Amygdala (tissue), 56 donors: ENCODE measurements at places on chromosomes 6 and 20.

DNA sequence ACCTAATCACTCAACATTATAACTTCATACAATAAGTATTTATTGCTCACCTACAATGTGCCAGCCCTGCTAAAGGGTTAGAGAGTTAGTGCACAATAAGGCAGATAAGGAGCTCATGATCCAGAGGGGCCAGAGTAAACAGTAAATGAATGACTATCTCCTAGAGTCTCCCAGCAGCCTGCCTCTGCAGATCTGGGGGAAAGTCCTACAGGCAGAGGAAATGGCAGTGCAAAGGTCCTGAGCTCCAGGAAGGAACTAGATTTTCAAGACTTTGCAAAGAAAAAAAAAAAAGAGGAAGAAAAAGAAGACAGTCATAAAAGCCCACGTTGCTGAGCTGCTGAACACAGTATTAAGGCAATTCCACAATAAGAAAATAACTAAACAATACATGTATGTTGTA is 160.1 kb downstream of the SIM1 start:
- DNase-seq = no peak

DNA sequence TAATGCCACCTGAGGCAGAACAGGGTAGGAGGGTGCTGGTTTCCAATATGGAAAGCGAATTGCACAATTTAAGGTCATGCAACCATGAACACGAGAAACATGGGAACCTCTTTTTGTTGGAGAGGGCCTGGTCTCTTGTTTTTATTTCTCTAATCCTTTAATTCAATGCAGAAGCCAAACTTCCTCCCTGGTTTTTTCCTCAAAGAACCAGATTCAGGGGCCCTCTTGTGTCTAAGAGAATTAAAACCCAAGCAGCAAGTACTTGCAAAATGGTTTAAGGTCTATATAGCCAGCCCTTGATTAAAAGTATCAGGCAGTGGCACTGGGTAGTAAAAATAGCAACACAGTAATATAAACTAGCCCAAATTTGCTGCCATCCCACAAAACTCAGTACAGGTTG is 19.5 kb downstream of the GSTA4 start:
- no peak for DNase-seq

DNA sequence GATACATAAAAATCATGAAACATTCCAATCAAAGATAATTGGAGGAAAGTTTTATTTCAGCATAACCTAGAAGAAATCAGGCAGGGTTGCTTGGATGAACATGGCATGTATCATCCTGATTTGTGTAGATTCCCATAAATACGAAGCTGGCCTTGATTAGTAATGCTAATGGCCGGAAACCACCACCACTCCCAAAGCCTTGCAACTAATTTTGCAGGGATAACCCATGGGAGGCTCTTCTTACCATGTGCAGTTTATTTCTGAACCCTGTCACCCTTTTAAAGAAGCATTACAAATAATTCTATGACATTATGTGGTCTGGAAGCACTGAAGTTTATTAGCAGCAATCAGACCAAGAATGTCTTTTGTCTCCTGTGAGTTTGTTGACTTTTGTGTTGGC is 80.8 kb downstream of the AIG1 start:
- no peak for DNase-seq

DNA sequence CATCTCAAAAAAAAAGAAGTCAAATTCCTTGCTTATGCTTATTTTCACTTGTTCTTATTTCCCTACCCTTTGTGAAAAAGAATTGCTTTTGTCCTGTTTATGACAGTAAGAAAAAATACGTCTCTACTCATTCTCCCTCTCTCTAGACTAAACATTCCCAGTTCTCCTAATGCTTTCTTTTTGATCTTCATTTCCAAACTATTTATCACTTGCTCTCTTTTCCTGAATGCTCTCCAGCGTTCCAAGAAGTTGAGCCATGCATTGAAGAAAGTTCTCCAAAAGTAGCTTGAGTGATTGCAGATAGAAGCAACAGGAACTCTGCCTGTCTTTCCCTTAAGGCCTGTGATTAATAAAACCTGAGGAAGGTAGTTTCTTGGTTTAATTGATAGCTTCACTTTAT is 53.1 kb upstream of the TMEM170B start:
- no peak for DNase-seq

DNA sequence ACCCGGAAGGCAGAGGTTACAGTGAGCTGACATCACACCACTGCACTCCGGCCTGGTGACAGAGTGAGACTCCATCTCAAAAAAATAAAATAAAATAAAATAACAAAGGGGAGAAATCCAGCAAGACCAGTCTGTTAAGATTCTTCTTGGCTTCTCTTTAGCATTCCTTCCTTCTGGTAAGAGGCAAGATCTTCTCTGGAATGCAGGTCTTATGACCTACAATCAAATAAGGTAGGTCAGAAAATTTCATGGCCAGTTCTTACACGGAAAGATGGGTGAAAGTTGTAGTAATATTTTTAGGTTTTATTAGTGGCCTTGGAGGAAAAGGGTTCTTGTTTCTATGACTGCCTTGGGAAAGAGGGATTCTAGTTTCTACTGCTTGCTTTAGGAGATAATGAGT is 180.9 kb downstream of the FUT9 start:
- DNase-seq = no peak

DNA sequence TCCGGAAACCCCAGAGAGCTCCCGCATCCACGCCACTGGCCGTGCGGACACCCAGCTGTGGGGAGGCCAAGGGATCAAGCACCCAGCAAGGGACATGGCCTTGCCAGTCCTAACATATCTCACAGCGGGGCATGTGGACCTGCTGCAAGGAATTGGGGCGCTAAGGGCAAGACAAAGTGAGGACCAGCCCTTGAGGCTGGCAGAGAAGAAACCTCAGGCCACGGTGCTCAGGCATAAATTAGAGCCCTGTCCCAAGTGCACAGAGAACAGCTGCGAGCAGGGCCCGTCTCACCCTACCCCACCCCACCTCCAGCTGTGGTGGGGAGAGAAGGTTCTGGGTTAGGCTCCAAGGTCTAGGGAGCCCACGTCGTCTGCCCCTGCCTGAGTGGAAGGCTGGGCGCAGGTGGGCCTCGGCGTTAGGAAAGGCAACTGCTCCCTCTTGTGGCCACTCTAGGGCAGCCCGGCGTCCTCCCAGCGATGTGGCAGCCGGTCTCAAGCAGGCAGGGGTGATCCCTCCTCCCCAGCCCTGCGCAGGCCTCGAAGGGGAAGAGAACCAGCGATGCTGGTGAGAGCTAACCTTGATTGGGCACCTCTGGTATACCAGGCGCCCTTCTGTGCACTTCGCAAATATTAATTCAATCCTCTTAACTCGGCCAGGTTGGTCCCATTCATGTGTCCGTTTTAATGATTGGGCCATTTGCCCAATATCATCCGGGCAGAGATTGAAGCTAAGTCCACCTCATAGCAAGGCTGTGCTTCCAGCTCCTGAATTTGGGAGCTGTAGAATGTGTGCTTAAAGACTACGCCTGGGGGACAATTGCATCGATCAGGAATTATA is 235.8 kb downstream of the NFATC2 start:
- peak; percentile 54 for DNase-seq

DNA sequence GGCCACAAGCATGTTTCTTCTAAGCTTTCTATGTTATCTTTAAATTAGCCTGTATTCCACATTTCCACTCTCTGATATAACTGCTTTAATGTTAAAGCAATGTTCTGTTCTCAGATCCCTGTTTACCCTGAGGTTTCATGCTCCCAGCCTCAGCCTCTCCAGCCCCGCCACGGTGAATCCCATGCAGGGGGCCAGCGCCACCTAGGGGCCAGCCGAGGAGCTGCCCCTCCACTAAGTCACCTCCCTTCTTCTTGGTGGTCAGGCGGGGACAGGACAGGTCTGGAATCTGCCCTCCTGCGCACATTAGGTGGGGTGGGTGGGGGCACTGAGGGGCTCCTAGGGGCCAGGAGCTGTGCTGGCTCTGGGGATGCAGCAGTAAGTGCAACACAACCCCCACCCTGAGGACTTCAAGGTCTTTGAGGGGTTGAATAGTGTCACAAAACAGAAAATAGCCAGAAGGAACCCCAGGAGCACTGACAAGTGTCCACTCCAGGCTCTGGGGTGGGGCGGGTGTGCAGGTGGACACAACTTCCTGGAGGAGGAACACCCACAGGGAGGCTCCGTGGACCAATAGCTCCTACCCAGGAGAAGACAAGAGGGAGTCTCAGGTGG is 61.6 kb downstream of the RAB44 start:
- DNase-seq = peak; percentile 33

DNA sequence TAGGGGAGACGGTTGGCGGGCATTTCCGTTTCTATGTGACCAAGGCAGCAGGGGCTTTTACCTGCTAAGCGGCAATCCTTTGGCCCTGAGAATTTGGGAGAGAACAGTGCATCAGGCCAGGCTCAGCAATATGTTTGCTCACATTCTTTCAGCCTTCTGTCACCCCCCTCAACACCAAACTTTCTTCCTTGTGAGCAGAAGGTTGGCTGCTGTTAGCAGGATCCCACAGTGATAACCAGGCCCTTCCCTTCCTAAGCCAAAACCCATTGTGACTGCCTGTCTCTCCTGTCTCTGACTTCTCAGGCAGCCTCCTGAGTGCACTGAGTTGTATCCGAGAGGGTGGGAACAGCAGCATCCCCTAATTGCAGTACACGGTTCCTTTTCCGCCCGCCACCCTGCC is 43.7 kb downstream of the STK35 start:
- no peak for DNase-seq

DNA sequence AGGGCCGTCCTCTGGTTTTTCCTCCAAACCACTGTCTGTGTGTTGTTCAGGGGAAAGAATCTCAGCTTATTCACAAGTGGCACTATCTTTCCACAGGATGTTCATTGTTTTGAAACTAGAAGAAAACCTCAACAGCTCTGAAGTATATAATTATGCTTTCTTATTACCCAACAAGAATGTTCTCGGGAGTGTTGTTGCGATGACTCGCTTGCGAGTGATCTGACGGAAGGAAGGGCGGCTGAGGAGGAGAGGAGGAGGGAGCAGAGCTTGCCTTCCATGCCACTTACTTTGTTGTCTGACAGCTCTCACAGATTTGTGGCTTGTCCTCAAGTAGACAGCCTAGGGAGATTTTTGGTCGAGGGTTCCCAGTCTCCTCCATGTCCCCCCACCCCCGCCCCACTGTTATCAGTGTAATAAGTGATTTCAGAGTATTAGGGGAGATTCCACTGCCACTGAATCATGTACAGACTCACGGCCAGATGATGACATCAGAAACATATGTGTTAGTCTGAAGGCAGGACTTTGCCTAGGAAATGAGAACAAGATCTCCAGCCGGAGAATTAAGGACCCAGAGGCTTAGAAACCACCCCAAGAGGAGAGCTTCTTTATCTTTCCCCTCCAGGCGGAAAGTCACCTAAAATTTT is 80.7 kb upstream of the CCN6 start:
- DNase-seq = no peak

- no peak for DNase-seq
Measured at GRCh38 chr6:90297867-90298381, 1.3 kb upstream of the BACH2 start.

- no peak for DNase-seq
Measured at GRCh38 chr20:22583773-22584521, 425 bp downstream of the FOXA2 start.

GRCh38 chr6:169850746-169851145 is 99.3 kb downstream of the ERMARD start:
- no peak for DNase-seq

DNA sequence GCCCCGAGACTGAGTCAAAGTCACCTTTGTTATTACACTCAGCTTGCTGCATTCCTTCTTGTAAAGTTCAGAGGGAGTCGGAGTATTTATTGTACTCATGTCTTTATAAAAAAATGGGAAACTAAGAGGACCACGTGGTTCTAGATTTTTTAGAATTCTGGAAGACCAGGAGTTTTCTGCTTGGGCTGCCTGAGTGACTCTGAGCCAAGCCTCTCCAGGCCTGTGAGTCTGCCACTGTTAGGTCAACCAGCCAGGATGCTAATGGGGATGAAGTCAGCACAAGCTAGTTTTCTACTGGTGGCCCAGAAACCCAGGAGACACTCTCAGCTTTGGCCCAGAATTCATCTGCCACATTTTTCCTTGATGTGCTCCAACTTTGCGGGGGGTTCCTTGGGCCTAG is 453.5 kb upstream of the SULF2 start:
- DNase-seq = no peak

DNA sequence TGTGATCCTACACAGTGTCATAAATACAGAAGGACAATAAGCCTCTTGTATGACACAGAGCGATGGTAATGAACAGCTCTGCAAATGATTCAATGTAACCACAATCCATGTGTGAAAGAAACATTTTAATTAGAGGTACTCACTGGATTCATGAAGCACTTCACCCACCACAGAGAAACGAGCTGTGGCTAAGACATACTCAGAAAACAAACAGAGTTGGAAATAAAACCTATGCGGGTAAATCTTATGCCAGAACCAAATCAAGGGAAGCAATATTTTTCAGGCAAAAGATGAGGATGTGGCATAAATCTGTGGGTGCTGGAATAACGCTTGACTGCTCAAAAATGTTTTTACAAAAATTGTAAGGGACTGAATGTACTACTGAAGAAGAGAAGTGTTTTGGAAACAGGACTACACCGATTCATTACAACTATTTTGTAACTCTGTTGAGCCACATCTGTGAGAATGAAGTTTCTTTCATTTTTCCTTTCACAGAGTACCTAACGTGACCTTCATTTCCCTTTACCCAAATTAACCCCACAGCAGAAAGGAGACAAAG is 112.1 kb downstream of the WDR27 start:
- DNase-seq = no peak

- peak; percentile 50 for DNase-seq
Measured at GRCh38 chr6:34791164-34791700, 651 bp upstream of the BLTP3A start.

DNA sequence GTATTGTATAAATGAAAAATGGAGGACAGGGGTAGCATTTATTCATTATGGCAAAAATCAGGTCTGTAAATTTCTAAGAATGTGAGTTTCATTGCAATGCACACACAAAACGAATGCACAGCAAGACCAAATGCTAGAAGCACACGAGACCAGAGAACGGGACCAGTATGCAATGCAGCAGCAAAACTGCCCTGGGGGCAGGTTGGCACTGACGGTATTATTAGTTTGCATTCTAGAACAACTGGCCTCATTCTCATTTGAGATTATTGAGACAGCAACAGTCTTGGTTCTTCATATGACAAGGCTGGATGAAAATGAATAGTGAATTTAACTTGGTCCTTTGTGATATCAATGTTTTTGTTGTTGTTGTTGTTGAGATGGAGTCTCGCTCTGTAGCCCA is 9.0 kb upstream of the MTRES1 start:
- DNase-seq = no peak

- DNase-seq = no peak
Measured at GRCh38 chr6:7787137-7787608, 61.3 kb downstream of the BMP6 start.

DNA sequence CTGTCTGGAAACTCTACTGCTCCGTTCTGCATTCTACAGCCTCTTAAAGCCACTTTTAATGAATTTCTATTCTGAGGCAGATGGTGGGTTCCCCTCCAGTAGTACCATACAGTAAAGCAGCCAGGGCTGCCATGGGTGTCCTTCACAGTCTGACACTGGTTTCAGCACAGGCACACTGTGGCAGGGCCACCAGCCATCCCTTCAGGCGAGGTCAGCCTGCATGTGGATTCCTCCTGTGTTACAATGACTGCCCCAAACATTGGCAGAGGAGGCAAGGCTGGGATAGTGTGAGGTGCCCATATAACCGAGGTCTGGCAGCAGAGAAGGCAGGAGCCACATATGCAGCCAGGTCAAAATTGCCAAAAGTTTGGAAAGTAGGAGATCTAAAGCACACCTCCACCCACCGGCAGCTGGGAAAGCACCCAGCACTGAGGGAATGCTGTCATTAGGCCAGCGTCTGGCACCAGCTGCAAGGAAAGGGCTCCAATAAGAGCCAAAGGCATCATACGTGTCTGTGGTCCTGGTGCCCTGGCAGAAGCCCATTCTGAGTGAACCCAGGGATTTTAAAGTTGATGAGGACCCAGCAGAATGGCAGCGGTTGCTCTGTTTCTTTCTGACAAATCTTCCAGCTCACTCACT is 24.0 kb downstream of the STK35 start:
- no peak for DNase-seq
